ENCODE measurements at places on chromosomes 5 and 9.

DNA sequence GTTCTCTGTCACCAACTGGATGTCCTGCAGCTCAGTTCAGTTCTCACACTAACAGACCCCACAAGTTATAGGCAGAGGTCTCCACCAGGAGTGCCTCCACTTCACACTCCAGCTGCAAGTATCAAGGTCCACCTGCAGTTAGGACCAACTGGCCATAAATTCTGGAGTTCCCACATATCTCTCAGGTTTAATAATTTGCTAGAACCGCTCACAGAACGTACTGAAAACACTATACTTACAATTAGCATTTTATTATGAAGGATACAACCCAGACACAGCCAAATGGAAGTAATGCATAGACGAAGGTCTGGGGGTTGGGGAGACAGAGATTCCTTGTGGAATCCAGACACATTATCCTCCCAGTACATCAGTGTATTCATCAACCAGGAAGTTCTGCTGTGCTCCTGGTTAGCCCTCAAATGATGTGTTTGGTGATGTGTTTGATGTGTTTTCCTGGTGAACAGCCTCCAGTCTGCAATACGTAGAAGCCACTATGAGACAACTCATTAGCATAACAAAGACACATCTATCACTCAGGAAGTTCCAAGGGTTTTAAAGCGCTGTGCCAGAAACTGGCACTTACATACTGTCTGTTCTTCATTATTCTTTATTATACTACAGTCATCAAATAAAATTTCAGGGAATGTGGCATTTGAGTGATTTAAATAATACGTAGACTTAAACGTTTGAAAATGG is 25.4 kb downstream of the OGN start:
- DNase-seq: no peak

DNA sequence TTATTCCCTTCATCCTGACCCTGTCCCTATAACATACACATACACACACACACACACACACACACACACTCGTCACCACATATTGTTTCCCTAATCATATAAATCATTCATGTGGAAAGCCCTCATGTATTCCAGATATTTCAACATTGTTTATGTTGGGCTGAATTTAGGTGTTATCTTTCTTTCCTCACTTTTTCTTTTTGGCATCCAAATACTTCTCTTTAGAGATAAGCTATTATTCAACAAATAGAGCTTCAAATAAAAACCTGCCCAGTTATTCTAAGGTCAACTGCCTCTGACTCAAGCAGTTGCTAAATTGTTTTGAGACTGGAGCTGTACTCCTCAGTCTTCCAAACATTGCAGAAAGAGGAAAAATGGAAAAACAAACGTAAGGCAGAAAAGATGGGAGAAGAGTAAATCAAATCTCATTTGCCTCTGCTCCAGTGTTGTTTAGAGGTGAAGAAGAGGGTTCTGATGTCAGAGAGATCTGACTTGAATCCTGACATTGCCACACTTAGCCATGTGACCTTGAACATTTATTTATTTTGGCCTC is 215.7 kb downstream of the GAS1 start:
- DNase-seq: no peak

GRCh38 chr9:126561582-126561981 is 52.1 kb upstream of the LMX1B start:
- DNase-seq: no peak

DNA sequence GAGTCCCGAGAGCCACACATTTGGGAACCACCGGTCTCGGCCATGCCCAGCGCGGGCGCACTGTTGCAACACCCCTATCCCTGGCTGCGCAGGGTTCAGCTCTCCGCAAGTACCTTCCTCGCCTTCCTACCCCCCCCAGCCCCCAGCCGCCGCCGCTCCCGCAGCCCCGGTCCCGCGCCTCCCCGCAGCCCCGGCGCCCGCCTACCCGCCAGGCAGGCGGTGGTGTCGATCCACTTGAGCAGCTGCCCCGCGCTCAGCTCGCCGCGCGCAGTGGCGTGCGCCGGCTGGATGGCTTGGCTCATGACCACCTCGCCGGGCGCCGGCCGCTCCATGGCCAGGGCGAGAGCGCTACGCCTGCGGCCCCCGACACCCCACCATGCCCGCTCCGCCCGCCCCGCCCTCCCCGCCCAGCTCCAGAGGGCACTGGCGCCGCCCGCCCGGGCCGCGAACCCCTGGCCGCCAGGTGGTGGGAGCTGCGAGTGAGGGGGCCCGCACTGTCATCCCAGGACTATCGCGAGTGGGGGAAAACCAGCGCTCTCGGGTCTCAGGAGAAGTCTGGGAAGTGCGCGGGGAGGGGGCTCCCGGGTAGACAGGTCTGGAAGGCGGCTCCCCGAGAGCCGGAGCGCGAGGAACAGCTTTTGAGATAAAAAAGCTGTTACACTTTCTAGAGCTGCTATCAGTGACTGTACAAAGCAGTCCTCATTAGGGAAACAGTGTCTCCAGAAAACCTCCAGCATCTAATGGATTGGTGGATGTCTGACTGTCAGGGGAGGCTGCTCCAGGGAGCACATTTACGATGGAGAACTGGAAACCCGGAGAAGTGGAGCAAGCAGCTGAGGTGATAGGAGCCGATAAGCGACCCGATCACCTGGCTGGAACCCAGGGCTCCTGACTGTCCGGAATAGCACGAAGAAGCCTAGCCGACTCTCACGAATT is at the start of gene ACOT12:
TSS of gene ACOT12 (minus strand) at position 352 of the 936 bp plus-strand sequence. CDS start at position 332, 20 bp downstream.
- DNase-seq: no peak

- DNase-seq: no peak
Measured at GRCh38 chr5:15385553-15385952, 114.4 kb upstream of the FBXL7 start.
